ENCODE measurements at places on chromosomes 16 and 17.

DNA sequence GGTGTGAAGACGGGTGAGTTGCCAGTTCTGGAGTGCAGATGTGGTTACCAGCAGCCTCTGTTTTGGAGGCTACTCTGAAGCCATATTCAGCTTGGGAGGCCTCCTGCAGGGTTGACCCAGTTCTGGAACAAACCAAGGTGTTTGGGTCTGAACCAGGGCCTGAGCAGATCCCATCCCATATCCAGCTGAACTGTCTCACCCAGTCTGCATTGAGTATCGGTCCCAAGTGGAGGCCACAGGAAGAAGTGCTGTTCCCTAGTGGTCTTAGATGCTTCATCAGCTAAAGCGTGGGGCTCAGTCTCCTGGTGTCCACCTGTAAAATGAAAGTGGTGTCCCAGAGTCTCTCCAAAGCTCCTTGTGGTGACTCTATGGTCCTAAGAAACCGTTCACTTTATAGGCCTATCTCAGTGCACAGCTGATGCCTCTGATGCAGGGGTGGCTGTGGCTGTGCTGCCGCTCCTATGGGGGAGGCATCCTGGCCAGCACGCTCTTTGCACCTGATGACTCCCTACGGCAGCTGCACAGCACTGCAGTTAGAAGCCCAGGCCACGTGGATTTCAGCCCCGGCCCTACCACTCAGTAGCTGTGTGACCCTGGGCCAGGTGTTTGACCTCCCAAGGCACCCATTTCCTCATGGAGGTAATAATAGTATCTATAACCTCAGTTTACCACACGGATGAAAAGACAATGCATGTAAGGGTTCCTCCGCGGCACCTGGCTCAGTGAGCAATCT, 21.0 kb downstream of the CBX4 start:
- no peak for DNase-seq

DNA sequence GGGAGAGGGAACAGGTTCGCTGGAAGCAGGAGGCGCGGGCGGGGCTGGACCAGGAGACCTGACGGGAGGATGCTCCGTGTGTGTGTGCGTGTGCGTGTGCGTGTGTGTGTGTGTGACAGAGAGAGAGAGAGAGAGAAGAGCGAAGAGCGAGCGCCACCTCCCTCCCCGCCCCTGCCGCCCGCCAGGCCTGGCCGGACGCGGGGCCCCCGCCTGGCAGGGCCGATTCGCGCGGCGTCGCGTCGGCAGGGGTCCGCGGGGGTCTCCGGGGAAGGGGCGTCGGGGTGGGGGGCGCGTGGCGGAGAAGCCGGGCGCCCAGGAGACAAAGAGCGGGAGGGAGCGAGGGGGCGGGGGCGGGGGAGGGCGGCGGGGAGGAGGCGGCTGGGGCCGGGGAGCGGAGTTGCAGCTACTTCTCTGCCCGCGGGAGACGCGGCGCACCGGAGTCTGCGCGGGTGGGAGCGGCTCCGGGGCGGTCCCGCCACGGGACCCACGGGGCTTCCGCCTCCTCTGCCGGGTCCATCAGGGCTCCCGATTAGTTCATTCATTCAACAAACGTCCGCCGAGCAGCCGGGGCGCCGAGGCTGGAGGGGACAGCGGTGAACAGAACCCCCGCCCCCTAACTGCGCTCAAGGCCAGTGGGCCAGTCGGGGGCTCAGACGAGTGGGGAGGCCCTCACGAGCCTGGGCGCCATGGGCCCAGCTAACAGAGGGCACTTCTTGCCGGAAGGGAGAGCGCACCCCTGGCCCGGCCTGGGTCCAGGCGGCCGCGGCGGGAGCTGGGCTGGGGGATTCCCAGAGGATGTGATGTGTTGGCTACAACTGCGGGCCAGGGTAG, at the start of gene SAMD14:
Gene SAMD14, minus strand, starts transcription at position 433 of the 831 bp plus-strand sequence. CDS start 5,201 bp downstream, outside the sequence.
- peak; percentile 38 for DNase-seq

GRCh38 chr16:82583422-82583821, 43.3 kb upstream of the CDH13 start:
- no peak for DNase-seq

DNA sequence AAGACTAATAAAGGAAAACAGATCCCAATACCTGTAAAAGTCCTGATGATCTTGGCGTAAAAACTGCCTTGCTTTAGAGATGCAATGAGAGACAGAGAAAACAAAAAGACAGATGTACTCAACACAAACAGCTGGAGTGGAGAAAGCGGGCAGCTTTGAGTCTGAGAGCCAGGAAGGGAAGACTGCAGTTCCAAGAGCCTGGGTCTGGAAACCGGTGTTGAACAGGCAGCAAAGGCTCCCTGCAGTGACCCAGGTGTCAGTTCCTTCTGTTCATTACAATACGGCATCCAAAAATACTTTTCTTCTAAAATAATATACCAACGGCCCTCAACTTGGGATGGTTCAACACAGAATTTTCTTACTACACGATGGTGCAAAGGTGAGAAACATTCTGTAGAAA, 29.6 kb downstream of the VPS53 start:
- no peak for DNase-seq

GRCh38 chr16:11306997-11307638, 26.0 kb upstream of the PRM1 start:
- DNase-seq = no peak

- DNase-seq = no peak
These were observed 49.7 kb upstream of the ITGA2B start for GRCh38 chr17:44439168-44439567.

DNA sequence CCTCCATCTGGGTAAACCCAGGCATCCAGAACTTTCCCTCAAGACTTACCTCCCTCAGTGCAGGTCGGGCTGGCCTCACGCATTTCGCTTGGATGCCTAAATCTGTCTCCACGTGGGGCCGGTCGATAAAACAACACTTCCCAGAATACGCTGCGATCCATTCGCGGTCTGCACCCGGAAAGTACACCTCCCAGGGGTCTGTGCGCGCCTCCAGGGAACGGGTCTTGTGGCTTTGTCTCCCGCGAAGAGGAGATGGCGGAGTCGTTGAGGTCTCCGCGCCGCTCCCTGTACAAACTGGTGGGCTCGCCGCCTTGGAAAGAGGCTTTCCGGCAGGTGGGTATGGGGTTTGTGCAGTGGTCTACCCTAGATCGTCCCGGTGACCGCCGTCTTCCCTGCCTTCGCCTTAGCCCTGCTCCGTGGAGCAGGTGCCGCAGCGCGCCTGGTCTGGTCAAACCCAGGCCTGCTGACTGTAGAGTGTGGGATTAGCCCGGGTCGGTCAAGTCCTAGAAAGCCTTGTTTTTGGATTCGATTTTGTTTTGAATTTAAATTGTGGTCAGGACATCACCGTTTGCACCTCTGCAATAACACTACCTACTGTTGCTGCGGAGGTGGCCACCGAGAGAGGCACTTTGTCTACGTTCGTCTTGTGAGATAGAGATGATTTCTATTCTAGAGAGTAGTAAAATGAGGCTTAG, at the start of gene RPAIN:
Gene RPAIN, plus strand, starts transcription at position 224 of the 695 bp plus-strand sequence. Its CDS starts 29 bp downstream, at position 253.
- DNase-seq = peak; percentile 83

DNA sequence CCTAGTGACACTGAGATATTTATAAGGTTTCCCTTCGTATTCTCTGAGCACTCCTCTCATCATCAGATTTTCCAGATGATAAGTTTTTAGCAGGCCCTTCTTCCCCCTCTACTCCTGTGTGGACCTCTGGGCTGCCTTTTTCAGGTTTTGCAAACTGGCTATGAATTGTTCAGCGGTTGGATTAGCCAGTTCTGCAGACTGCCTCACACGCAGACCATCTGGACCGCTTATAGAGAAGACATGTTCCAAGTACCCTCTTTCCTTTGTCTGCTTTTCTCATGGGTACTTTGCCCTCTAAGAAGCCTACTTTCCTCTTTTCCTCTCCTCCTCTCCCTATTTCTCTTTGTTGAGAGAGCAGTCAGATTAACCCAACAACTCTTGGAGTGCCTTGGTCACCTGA, 111.6 kb downstream of the GRIN2A start:
- DNase-seq = no peak

Data from CD4-positive, alpha-beta T cell treated with Interleukin-6 at 100 ng/mL for 8 hours (primary cell).